ENCODE measurements at places on chromosomes 6 and 20.

GRCh38 chr6:16731478-16732051 lies 29.7 kb downstream of the ATXN1 start:
- DNase-seq, result no peak

DNA sequence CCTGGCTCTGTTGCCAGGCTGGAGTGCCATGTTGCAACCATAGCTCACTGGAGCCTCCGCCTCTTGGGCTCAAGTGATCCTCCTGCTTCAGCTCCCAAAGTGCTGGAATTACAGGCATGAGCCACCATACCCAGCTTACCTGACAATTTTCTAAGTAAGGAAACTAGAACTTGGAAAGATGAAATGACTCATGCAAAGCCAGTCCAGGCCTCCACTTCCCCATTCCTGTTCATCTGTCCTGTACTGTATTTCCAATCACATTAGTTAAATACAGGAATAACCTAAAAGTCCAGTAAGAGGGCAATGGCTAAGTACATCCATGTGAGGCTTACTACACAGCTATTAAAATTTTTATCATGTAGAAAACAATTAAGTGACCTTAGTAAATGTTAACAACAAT lies 8.3 kb upstream of the ADGB start:
- no peak for DNase-seq

- no peak for DNase-seq
Measured at GRCh38 chr6:147664092-147664491, 155.6 kb downstream of the SAMD5 start.

DNA sequence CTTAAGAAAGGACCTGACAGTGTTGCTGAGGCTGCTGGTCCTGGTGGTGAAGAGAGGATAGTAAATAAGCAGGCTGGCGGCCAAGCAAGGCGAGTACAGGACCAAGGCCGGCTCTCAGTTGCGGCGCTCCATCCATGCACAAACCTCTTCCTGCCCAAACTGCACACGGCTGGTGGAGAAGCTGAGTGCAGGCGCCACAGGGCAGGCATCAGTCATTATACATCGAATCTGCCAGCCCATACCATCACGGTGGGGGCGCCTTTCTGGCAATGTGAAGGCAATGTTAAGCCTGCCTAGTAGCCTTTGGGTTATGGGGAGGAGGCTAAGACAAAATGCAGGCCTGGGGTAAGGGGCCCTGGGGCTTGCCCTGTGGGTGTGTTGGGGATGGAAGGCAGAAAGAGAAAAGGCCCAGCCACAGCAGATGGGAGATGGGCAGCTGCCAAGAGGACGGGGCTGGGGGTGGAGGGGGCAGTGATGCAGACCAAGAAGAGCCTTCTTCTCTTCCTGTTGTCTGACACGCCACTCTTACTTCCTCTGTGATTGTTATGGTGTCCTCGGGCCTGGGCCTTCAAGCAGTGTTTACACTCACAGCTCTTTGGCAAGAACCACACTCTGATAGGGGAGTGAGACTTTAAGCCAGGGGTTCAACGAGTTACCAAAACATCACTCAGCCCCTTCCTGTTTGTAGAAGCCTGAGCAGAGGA lies 20.3 kb upstream of the KCNK16 start:
- no peak for DNase-seq
